Stimulated activated naive CD4-positive, alpha-beta T cell treated with Interleukin-2 at 50 U/mL for 16 hours (primary cell): ENCODE measurements at places on chromosomes 16 and 17.

- DNase-seq, result peak; percentile 95
Measured at GRCh38 chr17:80892019-80892855, 99.4 kb upstream of the CHMP6 start.

GRCh38 chr16:65323655-65324237 lies 201.9 kb upstream of the CDH11 start:
- DNase-seq, result no peak

DNA sequence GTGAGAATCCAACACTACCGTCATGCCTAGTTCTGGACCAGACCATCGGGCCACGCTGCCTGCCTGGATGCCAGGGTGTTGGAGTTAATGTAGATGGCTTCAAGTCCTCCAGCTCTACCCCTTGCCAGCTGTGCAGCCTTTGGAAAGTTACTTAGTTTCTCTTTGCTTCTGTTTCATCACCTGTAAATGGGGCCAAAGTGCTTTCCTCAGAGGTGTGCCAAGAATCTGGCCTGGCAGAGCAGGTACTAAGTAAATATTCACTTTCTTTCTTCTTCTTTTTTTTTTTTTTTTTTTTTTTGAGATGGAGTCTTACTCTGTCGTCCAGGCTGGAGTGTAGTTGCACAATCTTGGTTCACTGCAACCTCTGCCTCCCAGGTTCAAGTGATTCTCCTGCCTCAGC lies 159.5 kb upstream of the RPL38 start:
- DNase-seq, result no peak

- no peak for DNase-seq
Measured at GRCh38 chr16:53605831-53606400, 97.7 kb downstream of the RPGRIP1L start.

DNA sequence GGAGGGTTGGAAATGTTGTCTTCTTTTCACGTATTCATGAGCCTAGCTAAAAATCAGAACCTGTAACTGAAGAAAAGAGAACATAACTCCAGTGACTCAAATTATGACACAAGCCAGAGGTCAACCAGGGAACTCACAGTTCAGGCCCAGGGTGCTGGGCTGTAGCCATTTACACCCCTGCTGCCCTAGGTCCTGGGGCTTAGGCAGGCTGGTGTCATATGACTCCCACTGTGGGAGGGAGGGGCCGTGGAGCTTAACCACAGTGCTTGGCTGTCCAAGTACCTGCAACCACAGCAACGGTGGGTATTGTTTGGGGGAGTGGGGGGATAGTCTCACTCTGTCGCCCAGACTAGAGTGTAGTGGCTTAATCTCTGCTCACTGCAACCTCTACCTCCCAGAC lies 71.1 kb upstream of the AMZ2 start:
- DNase-seq, result no peak

GRCh38 chr16:15404792-15405191 lies 9.2 kb downstream of the MPV17L start:
- no peak for DNase-seq

- DNase-seq, result no peak
Measured at GRCh38 chr17:7515911-7516610, 31.9 kb downstream of the POLR2A start.

GRCh38 chr17:28347261-28347891 lies 10.0 kb downstream of the POLDIP2 start:
- DNase-seq, result no peak

GRCh38 chr17:42547698-42548069 lies 5.0 kb upstream of the HSD17B1 start:
- no peak for DNase-seq

DNA sequence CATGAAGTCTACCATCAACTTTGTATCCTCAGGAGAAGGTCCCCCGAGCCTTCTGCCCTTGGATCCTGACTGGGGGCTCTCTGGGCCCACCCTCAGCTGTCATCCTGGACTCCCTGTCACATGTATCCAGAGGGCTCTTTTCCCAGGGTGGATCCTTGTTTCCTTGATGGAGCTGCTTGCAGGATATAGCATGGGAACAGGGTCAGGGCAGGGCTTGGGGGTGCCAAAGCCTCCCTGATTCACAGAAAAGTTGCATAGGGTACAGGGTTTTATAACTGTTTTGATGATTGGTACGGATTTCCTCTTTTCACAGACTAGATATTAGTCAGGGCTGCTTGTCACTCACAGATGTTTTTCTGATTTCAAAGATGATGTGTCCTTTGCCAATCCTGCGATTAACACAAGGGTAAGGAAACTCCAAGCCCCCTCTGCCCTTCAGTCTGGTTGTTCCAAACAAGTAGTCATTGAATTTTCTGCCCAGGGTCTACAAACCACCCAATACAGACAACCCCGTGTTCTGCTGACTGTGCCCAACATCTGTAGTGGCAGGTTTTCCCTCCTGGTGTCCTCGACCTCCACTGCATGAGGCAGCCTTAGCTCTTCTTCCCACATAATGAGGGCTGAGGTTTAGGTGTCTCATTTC lies 20.6 kb upstream of the SLC35G3 start:
- peak; percentile 36 for DNase-seq

- DNase-seq, result peak; percentile 0
Measured at GRCh38 chr17:59601130-59601529, 18.6 kb upstream of the CLTC start.

DNA sequence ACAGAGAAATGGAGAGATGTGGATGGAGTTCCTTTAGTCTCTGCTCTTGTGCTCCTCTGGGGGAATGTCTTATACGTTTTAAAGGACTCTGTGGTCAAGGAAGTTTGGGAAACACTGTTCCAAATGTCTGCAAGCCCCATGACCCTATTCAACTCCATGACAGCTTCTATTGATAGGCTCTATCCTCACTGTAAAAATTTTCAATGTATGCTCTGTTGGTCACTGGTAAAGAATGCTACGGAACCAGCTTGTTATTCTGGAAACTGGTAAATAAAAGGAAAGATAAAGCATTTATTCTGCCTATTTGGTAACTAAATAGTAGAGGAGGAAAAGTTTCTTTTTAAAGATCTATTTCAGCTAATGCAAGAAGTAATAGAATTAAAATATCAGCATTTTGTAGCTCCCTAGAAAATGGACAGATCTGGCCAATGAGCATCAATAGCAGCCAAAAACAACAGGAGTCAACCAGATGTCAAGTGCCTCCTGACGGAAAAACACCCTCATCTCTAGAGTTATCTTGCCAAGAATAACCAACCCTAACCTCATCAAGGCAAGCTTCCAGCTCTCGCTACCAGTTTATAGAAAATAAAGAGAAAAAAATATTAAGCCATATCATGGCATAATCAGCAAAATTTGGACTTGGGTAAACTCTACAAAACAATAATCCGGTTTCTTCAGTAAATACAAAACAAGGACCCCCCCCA lies 16.1 kb downstream of the GDE1 start:
- no peak for DNase-seq

GRCh38 chr17:5331506-5331905 lies 49.4 kb downstream of the RABEP1 start:
- DNase-seq, result no peak

- no peak for DNase-seq
Measured at GRCh38 chr16:65658349-65658748, 536.5 kb upstream of the CDH11 start.

DNA sequence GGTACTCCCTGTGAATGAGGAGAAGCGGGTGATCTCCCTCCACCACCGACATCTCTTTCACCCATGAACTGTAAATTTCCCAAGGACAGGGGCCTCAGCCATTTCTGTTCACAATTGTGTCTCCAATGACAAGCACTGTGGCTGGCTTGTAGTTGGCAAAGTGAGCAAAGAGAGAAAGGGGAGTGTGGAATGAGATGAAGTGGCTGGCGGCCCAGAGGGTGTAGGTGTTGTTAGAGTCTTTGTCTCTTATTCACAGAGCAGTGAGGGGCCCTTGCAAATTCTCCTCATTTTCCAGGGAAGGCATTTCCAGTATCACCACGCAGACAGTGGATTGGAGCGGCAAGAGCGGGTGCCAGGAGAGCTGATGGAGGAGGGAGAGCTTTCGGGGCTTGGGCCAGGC lies 411.7 kb upstream of the EEF2KMT start:
- no peak for DNase-seq
